ENCODE measurements at places on chromosomes 7 and 10.

GRCh38 chr7:95874541-95875265, 102.3 kb downstream of the DYNC1I1 start:
- DNase-seq, result no peak

- DNase-seq, result no peak
These were observed 197.5 kb downstream of the ZNF438 start for GRCh38 chr10:30834153-30834552.

DNA sequence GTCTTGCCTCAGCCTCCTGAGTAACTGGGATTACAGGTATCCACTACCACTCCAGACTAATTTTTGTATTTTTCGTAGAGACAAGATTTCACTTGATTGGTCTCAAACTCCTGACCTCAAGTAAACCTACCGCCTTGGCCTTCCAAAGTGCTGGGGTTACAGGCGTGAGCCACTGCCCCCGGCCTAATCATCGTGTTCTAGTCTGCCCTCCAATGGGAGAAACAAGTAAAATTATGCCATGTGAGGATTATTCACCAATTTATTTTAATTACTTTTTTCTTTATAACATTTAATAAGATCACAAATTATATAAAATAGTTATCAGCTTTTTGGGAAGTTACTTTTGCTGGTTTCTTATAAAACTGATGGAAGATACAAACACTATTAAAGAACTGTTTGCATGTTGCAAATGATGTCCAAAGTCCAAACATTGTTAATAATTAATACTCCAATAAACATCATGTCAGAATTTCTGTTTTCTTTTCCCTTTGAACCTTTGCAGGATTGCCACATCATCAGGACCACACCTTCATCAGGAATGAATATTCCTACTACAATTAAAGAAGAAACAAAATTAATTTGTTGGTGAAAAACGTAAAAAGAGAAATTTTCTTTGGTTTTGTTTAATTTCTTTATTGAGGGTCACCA, 786 bp upstream of the AKR1C4 start:
- DNase-seq, result no peak

DNA sequence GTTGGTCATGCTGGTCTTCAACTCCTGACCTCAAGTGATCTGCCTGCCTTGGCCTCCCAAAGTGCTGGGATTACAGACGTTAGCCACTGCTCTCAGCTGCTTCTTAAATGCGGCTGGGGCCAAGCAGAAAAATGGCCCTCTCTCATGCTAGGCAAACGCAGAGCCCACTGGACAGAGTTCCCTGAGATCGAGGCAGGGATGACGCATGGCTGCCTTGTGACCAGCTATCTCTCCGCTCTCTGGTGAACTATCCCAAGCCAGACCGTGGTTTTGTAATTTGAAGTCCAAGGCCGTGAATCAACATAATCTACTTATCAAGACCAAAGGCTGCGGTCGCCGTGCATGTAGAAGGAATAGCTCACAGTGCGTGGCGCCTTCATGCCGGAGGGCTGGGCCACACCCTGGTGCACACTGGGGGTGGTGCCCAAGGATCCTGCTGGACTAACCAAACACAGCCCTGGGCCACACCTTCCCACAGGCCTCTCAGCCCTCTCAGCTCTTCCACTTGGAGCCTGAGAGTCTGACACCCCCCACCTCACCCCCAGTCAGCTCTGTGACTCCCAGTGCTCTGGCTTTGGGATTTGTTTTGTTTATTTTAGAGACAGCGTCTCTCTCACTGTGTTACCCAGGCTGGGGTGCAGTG, 88.1 kb upstream of the CUX1 start:
- DNase-seq, result no peak

GRCh38 chr10:86851328-86852207, 95.1 kb downstream of the BMPR1A start:
- no peak for DNase-seq

GRCh38 chr10:123559066-123559822, 106.9 kb upstream of the GPR26 start:
- DNase-seq, result peak; percentile 79

- DNase-seq, result no peak
These were observed 108.7 kb downstream of the DOCK1 start for GRCh38 chr10:127013691-127014473.

DNA sequence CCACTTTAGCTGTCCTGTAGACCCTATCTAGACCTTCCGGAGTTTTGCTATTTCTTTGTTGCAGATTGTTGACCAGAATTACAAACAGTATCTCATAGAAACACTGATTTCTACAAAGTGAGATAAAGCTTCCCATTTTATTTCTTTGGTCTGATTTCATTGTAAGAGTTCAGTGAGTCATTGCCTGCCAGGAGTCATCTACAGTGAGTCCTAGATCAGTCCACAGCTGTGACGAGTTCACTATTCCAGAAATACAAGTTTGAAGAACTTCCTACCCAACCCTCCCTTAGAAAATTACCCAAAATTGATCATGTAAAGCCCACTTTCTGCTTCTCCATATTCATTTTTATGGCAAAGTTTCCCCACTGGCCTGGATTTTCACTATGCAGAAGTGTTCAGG, 905.5 kb downstream of the CNTNAP2 start:
- no peak for DNase-seq

DNA sequence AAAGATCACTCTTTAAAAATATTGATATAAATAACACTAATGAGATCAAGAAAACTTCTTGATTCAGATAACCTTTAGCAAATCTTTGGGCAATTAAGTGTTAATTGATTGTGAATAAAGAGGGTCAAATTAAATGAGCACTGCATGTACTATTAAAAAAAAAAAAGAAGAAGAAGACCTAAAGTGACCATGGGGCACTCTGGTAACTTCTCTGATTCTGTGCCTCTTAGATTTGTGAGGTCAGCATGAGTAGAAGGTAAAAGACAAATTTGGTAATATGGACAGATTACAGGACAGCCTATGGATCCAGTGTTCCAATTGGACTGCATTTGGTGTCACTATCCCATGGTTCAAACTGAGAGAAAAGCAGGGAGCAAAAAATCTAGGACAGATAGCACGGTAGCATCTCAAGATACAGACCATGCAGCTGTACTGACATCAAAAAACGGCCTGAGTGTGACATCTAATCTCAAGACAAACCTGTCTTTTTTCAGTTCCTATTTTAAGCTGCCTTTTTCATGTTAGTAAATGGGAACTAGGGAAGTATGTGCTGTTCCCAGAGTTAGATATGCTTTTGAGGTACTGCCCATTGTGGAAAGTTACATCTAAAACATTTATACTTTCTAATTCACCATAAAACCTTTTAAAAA, 128.0 kb downstream of the KCND2 start:
- DNase-seq, result no peak

DNA sequence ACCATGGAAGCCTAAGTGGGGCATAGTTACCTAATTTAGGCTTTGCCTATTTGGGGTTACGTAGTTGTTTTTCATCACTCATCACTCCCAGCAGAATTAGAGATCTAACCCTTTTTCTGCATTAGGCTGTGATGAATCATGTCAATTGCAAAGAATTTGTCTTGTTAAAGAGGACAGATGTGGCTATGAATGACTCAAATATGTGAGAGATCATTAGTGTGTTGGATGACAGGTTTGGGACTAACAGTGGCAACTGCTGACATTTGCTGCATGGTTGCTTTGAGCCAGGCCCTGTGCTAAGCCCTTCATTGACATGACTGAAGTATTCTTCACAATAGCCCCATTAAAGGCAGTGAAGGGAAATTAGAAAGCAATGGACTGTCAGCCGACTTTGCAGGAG, 83.4 kb upstream of the BMPER start:
- DNase-seq, result no peak

GRCh38 chr7:128084896-128085608, 53.8 kb upstream of the LRRC4 start:
- DNase-seq, result no peak

GRCh38 chr10:34835908-34836508, 20.9 kb upstream of the PARD3 start:
- no peak for DNase-seq

DNA sequence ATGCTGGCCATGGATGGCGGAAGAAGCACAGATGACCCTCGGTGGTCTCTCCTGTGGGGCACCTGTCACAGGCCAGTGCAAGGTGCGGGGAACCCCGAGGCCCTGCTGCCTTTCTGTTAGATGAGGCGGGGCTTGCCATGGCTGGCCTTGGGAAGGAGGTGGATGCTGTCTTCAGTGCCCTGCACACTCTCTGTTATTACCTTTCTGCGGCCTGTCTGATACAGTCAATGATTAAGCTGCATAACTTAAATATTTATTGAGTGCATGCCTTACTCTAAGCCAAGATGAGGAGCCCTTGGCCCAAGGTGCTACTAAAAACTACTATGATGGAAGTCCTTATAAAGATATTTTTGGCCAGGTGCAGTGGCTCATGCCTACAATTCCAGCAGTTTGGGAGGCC, 36.7 kb upstream of the MNX1 start:
- DNase-seq, result no peak

DNA sequence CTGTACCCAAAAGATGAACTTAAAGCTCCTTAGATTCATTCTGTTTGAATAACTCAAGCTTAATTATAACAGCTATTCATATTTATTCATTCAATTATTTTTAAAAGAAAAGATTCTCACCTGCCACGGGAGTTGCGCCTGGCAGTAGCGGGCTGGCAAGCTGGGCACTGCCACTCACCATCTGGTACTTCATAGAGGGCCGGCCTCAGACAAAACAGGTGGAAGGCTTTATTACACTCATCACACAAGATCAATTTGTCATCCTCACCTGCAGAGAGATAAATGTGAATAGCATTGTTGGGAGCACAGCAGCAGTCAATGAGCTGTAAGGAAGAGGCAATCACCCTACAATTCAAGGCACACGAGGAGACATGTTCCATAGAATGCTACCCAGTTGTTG, 15.8 kb downstream of the FZD9 start:
- no peak for DNase-seq

DNA sequence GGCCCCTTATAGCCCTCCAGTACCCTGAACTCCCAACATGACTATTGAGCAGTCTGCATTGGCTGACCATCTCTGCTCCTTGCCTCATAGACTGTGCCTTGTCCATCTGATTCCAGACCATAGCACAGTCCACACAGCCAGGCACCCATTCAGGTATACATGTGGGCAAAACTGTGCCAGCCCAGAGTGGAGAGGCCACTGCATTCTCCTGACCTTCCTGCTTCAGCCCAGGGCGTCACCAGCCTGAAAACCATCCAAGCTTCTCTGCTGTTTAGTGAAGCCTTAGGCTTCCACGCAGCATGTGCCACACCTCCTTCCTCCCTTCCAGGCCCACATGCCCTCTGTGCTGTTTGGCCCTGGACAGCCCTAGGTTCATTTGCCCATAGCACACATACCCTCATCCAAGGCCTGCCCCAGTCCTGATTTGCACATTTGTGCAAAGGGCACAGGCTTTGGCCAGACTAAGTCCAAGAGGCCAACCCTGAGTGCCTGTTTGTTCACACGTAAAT, 10.5 kb downstream of the DDX56 start:
- peak; percentile 52 for DNase-seq

- DNase-seq, result no peak
These were observed 434.6 kb downstream of the PAXIP1 start for GRCh38 chr7:154568346-154568745.

- no peak for DNase-seq
These were observed 23.1 kb downstream of the KCP start for GRCh38 chr7:128887169-128888038.

DNA sequence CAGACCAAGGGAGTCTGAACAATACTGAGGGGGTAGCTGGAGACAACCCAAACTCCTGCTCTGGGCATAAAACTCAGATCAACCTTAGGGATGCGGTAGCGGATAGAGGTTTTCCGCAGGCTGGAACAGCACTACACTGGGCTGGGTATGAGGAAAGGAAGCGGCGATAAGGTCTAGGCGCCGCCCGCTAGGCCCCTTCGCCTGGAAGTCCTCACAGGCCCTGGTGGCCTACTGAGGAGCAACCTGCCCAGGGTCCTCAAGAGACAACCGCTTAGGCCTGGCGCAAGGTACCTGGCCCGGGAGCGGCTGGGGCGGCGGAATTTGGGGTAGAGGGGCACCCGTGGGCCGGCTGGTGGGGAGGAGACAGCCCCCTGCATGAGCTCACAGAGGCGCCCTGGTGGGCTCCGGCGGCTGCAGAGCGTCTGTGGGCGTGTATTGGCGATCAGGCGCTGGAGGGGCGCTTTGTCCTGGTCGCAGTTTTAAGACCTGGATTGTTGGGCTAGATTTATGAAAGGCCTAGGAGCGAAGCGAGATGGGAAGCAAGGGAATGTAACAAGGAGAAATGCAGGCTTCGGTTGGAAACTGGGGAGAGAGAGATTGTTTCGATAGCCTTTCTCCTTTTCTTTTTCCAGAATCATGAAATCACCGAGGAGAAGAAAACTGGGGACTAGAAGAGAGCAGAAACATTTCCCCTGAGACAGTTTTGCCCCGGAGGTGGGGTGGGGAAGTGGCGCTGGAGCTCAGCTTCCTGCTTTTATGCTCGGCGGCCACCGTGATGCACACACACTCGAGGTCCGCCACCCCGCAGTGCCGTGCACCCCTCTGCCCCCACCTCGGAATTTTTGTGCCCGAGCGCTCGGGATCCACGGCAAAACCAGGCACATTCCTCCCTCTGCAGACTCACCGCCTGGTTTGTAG, 2.4 kb upstream of the NKX2-3 start:
- no peak for DNase-seq

DNA sequence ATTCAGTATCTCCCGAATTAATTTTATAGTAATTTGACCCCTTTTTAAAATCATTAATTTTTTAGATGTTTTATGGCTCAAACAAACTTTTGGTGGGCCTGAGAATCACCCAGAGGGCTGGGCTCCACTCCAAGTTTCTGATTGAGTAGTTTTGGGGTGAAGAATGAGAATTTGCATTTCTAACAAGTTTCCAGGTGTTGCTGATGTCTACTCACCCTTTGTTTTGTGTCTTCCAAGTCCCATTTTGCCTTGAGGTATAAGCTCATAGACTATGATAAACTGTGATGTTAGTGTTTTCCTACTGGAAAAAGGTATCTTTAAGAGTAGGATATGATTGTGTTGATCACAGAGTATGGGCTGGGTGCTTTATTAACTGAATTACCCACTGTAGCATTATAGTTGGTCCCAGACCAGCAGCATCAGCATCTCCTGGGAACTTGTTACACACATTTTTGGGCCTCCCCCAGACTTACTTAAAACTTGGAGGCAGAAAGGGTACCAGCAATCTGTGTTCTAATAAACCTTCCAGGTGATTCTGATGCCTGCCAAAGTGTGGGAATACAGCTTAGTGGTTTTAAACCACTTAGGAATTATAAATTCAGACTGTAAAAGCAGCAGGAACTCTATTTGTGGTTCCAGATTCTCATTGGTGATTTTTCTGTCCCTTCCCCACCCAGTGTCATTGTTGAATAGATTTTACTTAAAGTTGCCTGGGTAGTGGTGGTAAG, 19.1 kb downstream of the ZNRF2 start:
- DNase-seq, result no peak

- DNase-seq, result peak; percentile 81
These were observed 1.3 kb downstream of the LSMEM1 start for GRCh38 chr7:112481833-112482670.

- no peak for DNase-seq
These were observed 19.6 kb downstream of the LRRC27 start for GRCh38 chr10:132351611-132352010.

Measured in coronary artery (tissue), 2 donors.